ENCODE measurements at places on chromosomes 4 and X. TPM values are rescaled to one million over a fixed set of nuclear protein-coding genes. Genes with fewer than 3 reads are reported as not detected.

PCDH18 gene
- not detected for total RNA-seq

GRPR gene
- not detected for total RNA-seq

GRCh38 chrX:41314881-41315280 lies 19.1 kb upstream of the DDX3X start:
- DNase-seq = no peak

DNA sequence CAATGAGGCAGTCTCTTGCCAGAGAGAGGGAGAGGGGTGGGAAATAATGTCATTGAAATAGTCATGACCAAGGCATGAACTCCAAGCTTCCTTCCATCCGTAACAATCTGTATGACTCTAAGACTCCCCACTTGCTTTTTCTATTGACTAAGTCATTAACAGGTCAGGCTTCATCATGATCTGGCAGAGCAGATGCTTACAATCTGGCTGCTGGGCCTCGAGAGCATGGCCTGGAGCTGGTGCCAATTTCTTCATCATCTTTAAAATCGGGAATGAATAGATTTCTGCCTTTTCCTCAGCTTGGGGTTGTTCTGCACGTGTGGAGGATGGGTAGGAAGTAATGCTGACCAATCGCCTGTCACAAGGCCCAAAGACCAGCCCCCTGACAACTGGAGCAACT lies 280.6 kb upstream of the CLNK start:
- no peak for DNase-seq

DNA sequence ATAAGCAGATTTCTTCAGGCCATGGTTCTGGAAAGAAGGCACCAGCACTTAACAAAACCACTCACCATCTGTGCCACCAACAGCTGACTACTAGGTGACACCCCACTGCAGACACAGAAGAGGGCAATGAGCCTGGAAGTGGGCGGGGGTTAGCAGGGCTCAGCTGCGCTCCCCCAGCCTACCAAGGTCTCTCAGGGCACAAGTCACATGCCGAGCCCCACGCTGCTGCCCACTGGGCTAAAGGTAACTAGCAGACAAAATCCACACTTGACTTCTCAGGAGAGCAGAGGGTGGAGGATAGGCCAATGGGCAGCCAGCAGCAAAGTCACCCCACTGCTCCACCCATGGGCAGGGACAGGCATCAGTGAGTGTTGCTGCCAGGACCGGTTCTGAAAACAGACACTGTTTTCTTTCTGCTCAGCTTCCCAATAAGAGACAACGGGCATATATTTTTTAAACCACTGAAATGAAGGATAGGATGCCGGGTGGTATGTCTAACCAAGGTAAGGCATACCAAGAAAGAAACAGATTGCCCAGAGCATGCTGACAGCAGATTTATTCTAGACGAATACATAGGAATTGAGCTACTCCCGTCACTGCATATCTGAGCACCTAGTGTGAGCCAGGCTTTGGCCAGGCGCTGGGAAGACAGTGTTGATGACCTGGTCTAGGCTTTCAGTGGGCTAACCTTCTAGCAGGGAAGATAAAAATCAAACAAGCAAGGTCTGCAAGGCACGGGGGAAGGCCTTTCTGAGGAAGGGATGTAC lies 20.1 kb downstream of the ACSL1 start:
- no peak for DNase-seq

All from activated CD4-positive, alpha-beta T cell treated with anti-CD3 and anti-CD28 coated beads, Interleukin-2, amount 10 ng/mL, durations not matched to agents 24 days and 14 days (primary cell).